ENCODE measurements at places on chromosomes 11 and 22.

DNA sequence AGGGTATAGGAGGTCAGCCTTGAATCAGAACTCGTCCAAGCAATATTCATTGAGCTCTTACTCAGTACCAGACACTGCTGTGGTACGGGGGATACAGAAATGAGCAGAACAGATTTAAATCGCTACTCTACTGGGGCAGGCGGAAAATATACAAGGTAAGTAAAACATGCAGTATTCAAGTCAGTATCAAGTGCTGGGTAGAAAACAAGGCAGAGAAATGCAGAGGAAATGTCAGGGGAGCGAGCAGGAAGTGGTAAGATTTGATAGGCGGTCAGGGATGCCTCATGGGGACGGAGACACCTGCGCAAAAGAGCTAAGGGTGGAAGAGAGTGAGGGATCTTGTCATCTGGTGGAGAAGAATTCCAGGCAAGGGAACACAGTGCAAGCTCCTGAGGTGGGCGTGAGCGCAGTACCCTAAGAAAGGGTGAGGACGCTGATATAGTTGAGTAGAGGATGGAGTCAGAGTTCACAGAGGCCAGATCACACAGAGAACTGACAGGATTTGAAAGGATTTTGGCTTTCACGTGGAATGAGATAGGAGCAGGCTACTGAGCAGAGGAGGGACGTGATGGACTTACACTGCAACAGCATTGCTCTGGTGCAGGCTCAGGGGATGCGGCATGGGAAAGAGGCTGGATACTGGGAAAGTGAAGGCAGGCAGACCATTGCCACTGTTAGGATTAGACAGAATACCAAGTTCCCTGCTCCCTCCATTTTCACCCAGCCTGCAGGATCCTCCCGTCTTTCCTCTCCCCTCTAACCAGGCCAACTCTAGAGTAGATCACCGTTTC, 35.8 kb downstream of the SC5D start:
- no peak for DNase-seq

- DNase-seq, result no peak
These were observed 47.8 kb downstream of the PPP2R1B start for GRCh38 chr11:111718436-111718835.

DNA sequence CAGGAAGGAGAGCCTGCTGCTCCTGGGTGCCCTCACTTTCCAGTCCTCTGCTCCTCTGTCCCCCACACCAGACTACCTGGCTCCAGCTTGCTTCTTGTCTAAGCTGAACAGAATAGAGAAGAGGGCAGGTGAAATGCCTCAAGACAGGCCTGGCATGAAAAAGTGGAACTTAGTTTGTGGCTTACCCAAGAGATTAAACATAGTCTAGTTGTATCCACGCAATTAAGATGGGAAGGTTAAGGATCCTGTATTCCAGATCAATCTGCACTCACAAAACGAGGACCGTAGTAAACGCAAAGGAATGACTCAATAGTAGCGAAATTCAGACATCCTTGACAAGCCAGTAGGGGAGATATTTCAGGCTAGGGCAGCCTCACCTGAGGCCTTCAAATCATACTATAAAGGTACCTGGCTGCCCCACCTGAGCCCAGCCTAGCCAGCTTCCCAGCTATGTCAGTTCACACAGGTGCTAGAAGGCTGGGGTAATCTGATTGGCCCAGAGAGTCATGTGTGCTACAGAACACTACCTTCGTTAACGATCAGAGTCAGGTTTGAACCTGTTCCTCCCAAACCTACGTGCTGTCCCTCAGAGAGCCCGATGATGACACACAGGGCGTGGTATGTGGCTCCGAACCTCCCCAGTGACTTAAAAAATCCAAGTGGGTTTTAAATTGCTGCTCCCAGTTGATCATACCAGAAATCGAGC, 46.5 kb downstream of the AHNAK start:
- no peak for DNase-seq

- no peak for DNase-seq
These were observed 1072.6 kb downstream of the OPCML start for GRCh38 chr11:132459736-132460135.

GRCh38 chr11:59216641-59217564, 4.2 kb upstream of the MPEG1 start:
- DNase-seq, result no peak

- no peak for DNase-seq
These were observed 18.3 kb upstream of the RFPL3 start for GRCh38 chr22:32339190-32340012.

GRCh38 chr22:49668402-49668801, 159.3 kb downstream of the BRD1 start:
- DNase-seq, result no peak

Measured in spinal cord (tissue), 10 donors.